ENCODE measurements at places on chromosomes 16 and 17.

DNA sequence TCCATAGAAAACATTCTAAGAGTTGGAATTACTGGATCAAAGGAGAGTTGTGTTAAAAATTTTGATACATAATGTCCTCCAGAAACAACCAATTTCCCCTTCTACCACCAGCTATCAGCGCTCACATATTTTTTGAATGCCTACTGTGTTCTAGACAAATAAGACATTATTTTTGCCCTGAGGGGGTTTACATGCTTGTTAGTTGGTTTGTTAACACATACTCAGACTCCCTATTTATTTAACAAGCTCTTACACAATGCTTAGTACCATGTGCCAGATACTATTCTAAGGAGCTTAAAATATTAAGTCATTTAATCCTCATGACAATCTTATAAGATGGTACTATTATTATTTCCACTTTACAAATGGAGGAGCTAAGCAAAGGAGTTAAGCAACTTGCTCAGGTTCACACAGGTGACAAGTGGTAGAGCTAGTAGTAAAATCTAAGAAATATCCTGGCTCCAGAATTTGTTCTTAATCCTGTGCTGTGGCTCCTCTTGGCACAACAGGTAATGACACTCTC is 194.2 kb downstream of the UTP18 start:
- DNase-seq: no peak

- no peak for DNase-seq
These were observed 778.1 kb upstream of the SOX9 start for GRCh38 chr17:71342737-71343136.

- DNase-seq: no peak
These were observed 65.1 kb downstream of the RTN4RL1 start for GRCh38 chr17:1959871-1960544.

- no peak for DNase-seq
These were observed 1.3 kb downstream of the KRT25 start for GRCh38 chr17:40753804-40754203.

GRCh38 chr16:88686439-88687253 is at the start of gene SNAI3:
SNAI3 (minus strand) TSS chr16:88686507; CDS start chr16:88686406, 101 bp downstream.
- peak; percentile 82 for DNase-seq

- no peak for DNase-seq
These were observed 33.1 kb upstream of the PHB1 start for GRCh38 chr17:49447628-49448302.

- DNase-seq: peak; percentile 63
These were observed 8.6 kb upstream of the MC1R start for GRCh38 chr16:89909777-89910716.

- peak; percentile 87 for DNase-seq
These were observed 24.0 kb downstream of the LIMD2 start for GRCh38 chr17:63675607-63676546.

- no peak for DNase-seq
These were observed 136.3 kb downstream of the KCNJ12 start for GRCh38 chr17:21512307-21513011.

- no peak for DNase-seq
These were observed 723.6 kb downstream of the WWOX start for GRCh38 chr16:78823027-78823426.

DNA sequence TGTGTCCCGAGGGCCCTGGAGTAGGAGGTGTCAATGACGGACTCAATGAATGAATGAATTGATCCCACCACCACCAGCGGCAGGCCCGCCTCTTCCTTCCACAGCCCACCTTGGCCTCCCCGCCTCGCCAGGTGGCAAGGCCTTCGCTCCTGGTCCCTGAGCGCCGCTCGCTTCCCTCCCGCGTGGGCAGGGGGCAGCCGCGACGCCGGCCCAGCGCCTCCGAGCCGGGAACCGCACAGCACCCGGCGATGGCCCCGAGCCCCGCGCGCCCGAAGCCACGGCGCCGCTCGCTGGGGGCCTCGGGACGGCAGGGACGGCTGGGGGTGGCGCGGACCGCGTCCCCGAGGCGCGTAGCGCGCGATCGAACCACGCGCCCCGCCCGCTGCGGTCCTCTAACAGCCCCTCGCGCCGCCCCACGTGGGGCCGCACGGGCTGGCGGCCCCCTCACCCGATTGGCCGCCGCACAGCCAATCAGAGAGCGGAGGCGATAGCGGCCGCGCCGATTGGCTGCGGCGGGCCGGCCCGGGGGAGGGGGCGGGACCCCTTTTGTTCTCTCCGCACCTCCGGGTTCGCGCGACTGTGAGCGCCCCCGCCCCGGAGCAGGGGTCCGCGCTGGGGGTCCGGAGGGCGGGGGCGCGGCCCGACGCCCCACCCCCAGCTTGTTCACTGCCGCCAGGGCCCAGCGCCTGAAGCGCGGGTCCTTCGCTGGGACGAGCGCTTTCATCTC is 31.4 kb downstream of the ACTG1 start:
- peak; percentile 92 for DNase-seq

- no peak for DNase-seq
These were observed 25.6 kb downstream of the MAPK8IP3 start for GRCh38 chr16:1731603-1732002.

- DNase-seq: no peak
These were observed 218.0 kb upstream of the CNTNAP4 start for GRCh38 chr16:76059186-76059585.

- DNase-seq: no peak
These were observed 7.7 kb upstream of the PIEZO1 start for GRCh38 chr16:88792668-88793250.

DNA sequence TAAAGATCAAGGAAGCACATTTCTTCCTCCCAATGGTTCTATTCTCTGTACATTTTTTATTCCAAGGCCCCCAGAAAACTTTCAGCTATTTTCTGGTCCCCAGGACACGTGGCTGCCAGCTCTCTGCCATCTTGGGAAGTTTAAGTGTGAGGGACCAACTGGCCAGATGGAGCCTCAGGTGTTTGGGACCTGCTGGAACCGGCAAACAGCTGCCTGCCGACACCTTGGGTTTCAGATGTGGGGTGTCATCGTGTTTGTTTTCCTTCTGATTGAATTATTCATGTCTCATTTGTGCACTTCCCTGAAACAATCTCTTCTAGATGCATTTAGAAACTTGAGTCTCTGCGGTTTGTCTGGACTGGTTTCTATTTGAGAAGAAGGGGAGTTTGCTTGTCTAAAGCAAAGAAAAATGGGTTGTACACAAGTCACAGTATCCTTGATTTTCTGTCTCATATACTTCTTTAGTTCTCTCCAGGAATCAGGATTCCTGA is 386.5 kb downstream of the SLC39A11 start:
- no peak for DNase-seq

GRCh38 chr16:12006637-12007036 is 30.1 kb downstream of the SNX29 start:
- DNase-seq: no peak

- no peak for DNase-seq
These were observed 19.2 kb downstream of the ACTG1 start for GRCh38 chr17:81493198-81494038.

- DNase-seq: no peak
These were observed 410.8 kb upstream of the EEF2KMT start for GRCh38 chr16:5508371-5508770.

DNA sequence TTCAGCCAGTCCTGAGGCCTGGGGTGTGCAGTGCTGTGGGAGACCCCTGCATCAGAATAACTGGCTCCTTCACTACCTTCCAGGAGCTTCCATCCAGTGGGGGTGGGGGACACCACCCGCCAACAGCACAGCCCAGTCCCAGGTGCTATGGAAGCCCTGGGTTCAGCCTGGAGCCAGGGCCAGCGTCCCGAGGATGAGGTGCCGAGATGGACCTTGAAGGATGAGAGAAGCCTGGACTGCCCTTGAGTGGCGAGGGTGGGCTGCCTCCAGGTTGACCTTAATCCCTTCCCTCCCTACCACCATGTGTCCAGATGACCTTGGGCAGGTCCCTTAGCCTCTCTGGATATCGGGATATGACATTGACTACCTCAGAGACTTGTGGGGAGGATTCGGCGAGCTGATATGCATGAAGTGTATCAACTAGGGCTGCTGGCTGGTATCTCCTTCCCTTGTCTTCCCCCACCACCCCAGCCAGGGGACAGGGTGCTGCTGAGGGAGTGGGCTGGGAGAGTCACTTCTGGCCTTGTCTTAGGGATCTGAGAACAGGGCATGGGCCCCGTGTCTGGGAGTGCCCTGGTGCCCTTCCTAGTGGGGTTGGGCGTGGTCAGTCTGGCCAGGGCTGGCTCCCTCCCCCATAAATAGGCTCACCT is 14.2 kb upstream of the LASP1NB start:
- DNase-seq: no peak

GRCh38 chr17:8820311-8821010 is 21.3 kb upstream of the MFSD6L start:
- no peak for DNase-seq

- no peak for DNase-seq
These were observed 125.2 kb downstream of the MSI2 start for GRCh38 chr17:57381498-57381897.

DNA sequence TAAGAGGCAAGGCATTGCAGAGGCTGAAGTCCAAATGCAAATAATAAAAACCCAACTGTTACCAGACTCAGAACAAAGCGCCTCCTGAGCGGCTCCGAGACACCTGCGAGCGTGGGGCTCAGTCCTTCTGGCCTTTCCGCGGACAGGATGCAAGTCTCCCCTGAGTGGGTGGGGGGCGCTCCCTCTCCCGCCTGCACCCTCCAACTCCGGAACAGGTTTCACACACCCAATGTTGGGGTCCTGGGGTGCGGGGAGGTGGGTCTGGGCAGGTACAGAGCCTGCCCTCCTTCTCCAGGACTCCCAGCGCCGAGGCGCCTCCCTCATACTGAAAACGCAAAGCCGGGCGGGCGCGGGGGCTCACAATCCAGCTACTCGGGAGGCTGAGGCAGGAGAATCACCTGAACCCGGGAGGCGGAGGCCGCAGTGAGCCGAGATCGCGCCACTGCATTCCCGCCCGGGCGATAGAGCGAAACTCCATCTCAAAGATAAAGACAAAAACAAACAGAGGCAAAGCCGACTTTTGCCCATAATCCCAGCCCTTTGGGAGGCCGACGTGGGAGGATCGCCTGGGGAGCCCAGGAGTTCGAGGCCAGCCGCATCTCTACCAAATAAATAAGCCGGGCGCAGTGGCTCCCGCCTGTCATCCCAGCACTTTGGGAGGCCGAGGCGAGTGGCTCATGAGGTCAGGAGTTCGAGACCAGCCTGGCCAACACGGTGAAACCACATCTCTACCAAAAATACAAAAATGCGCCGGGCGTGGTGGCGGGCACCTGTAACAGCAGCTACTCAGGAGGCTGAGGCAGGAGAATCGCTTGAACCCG is 893 bp downstream of the GINS2 start:
- DNase-seq: peak; percentile 13

DNA sequence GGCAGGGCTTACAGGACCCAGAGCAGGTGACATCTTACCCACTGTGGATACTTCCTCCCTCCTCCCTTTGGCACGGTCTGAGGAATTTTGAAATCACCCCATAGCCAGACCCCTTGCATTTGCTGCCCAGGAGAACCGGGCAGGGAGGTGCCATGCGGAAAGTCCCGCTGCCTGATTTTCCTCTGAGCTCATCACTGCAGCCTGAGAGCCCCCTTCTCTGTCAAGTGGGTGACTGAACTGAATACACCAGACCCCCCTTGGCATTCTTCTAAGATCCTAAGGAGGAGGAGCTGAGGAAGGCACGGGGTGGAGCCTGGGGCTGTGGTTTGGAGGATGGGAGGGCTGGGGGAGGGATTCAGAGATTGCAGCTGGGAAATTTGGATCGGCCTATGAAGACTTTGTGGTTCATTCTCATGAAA is 173.4 kb downstream of the RAB11FIP4 start:
- no peak for DNase-seq

- DNase-seq: no peak
These were observed 36.7 kb downstream of the ARSG start for GRCh38 chr17:68327823-68328557.

DNA sequence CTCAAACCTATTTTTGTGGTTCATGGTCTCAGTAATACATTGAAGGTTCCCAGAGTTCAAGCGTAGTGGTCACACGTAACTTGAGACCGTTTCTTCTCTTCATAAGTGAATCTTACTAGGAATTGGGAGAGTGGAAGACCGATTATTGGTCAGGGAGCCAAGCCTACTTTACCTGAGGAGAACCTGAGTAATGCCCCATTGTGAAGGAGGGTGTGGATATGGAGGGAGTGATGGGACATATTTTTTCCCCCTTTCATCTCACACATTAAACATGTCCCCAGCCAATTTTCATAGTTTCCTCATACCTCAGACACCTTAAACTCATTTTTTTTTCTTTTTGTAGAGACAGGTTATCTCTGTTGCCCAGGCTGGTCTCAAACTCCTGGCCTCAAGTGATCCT is 8.9 kb downstream of the GEMIN4 start:
- DNase-seq: no peak

DNA sequence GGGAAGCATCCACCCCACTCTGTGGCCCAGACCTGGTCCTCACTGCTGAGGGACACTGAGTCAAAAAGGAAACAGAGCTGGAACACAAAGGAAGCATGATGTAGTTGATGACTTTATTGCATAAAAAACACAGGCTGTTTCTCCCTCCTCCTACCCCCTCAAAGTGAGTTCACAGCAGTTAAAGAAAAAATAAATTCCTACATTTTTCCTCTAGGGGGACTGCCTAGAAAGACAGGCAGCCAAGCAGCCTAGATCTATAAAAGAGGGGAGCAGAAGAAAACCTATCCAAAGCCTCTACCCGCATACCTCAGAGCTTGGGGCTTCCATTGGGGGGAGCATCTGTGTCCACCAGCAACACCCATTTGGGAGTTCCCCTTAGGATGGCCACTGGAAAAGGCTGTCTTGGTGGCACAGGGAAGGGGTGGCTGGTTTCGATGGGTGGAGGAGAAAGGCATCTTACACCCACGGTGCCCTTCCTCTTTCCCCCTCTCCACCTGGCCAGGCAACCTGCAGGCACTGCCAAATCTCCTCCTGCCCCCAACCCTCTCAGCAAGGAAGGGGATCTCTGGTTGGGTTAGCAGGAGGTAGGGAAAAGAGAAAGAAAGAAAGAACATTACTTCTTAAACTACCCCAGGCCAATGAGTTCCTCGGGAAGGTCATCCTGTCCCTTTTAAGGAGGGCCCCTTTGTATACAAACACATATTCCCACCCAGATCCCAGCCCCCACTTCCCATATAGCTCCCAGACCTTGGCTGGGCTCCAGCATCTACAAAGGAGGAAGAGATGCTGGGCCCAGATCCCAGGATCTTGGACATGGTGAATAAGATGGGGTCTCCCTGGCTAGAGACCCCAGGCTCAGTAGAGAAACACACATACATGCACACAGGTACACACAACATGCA is 4.0 kb upstream of the SCRN2 start:
- no peak for DNase-seq

DNA sequence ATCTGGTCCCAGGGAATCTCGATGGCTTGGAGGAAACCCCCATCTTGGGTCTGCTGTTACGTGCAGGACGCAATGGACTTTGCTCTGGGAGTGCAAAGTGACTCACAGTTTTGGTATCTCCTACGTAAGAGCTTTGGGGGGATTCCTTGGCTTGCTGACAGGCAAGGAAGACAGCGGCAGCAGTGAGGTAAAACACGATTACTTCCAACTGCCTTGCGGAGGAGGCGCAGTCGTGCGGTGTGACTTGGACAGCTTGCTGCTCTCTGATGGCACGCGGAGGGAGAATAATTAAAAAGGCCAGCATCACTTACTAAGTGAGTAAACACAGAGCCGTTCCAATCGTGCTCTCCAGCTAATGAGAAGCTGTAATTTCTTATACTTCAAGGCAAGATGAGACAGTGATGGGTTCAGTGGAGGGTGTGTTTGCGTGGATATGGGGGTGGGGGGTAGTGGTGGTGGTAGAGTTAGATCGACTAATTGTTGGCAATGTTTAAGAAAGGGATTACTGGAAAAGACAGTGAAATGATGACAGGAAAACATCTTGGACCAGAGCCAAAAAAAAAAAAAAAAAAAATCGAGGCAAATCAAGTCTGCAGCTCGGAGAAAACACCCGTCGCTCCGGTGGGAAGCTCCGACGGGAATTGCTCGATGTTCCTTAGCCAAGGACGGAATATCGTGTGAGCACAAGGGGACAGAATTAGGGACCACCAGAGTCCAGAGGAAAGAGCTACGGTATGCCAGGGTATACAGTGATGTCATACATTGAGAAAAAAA is 184.8 kb upstream of the ZFHX3 start:
- DNase-seq: no peak
